ENCODE measurements at places on chromosomes 7 and 10.

DNA sequence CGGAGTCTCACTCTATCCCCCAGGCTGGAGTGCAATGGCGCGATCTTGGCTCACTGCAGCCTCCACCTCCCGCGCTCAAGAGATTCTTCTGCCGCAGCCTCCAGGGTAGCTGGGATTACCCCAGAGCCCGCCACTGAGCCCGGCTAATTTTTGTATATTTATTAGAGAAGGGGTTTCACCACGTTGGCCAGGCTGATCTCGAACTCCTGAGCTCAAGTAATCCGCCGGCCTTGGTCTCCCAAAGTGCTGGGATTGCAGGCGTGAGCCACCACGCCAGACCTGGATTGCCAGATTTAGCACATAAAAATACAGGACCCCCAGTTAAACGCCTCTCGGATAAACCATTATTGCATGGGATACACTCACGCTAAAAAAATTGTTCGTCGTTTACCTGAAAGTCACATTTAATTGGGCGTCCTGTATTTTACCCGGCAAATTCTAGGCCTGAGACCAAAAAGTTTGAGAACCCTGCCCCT is 375 bp upstream of the GATAD1 start:
- peak; percentile 22 for DNase-seq

DNA sequence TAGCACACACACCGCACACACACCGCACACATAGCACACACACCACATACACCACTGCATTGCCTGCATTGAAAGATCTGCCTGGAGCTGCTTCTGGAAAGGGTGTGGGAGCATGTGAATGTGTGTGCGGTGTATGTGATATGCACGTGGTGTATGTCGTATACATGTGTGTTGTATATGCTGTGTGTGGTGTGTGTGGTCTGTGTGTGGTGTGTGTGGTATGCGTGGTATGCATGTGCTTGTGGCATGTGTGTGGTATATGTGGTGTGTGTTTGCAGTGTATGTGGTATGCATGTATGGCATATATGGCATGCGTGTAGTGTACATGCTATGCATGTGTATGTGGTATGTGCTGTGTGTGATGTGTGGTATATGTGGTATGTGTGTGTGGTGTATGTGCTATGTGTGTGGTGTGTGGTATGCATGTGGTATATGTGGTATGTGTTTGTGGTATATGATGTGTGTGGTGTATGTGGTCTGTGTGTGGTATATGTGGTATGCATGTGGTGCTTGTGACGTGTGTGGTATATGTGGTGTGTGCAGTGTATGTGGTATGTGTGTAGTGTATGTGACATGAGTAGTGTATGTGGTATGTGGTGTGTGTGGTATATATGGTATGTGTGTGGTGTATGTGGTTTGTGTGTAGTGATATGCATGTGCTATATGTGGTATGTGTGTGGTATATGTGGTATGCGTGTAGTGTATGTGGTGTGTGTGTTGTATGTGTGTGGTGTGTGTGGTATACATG is 176.2 kb downstream of the WDR37 start:
- DNase-seq: no peak

- DNase-seq: no peak
Observed at GRCh38 chr10:624605-625332, 64.7 kb downstream of the DIP2C start.

DNA sequence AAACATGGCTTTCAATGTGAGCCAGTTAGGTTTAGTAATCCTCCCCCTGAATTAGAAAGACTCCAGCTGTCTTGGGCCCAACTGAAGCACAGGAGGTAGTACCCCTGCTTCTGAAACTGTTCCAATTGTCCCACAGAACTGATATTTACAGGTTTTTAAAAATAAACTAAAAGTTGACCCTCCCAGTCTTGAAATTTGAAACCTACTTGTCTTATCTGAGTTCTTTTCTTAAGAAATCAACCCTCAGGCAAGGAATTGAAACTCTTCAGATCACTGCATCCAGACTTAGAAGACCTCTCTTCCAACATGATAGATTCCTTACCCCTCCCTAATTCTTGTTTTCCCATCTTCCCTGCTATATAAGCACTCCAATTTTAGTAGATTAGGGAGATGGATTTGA is 13.3 kb upstream of the ARHGAP21 start:
- no peak for DNase-seq

- no peak for DNase-seq
Observed at GRCh38 chr7:77281780-77282478, 82.3 kb upstream of the FGL2 start.
